ENCODE measurements at places on chromosomes 13 and 19.
A peak's percentile ranks its signal among the peaks of the same experiment; 100 is the strongest.

DNA sequence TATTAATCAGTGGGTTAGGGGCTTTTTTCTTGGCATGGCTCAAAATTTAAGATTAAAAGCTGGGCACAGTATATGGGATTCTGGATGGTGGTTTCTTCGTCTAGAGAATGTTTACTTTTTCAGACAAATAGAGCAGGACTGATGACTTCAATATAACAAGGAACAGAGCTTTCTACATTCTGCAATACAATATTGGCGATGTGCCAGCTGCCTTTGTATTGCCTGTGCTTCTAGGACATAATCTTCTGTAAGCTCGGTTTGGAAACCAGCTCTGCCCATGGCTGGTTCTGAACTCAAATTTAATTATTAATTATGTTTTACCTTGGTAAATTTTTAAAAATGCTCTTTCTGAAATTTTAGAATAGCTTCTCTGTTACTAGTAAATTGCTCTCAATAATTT is 139.1 kb upstream of the TRPC4 start:
- DNase-seq, result no peak

GRCh38 chr19:1041272-1041834 is 1.4 kb downstream of the ABCA7 start:
- DNase-seq, result no peak

- DNase-seq, result no peak
These were observed 59.3 kb upstream of the WDFY2 start for GRCh38 chr13:51524829-51525566.

DNA sequence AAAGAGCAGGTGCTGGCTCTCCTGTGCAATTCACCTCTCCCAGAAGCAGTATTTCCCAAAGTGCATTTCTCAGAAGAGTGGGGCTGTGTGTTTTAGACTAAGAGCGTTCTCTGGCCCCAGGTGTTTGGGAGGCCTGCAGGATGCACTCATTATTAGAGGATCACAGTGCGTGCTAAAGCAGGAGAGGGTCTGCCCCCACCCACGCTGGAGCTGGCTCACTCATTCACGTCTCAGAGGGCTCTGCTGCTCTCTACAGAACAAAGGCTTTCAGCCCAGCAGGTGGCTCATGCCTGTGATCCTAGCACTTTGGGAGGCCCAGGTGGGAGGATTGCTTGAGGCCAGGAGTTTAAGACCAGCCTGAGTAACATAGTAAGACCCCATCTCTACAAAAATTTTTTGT is 756.7 kb downstream of the UQCRFS1 start:
- no peak for DNase-seq

DNA sequence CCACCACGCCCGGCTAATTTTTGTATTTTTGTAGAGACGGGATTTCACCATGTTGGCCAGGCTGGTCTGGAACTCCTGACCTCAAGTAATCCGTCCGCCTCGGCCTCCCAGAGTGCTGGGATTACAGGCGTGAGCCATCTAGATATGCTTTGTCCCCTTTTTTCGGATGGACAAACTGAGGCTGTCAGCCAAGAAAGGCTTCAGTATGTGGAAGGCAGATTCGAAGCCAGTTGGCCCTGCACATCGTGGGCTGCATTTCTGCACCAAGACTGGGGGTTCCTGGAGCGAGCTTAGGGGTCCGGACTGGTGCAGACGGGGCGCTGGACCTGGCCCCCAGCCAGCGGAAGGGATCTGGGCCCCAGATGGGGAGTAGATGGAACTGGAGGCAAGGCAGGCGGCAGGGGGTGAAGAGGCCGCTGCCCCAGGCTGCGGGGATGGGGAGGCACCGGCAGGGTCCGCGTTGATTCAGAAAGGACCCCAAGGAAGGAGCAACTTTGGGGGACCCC is 9.7 kb upstream of the JUND start:
- no peak for DNase-seq

- DNase-seq, result no peak
These were observed 52.2 kb downstream of the WDFY2 start for GRCh38 chr13:51636349-51636890.

- no peak for DNase-seq
These were observed 2.3 kb downstream of the TULP2 start for GRCh38 chr19:48896191-48896720.

GRCh38 chr19:45780448-45781213 is 1.7 kb downstream of the DMPK start:
- no peak for DNase-seq

DNA sequence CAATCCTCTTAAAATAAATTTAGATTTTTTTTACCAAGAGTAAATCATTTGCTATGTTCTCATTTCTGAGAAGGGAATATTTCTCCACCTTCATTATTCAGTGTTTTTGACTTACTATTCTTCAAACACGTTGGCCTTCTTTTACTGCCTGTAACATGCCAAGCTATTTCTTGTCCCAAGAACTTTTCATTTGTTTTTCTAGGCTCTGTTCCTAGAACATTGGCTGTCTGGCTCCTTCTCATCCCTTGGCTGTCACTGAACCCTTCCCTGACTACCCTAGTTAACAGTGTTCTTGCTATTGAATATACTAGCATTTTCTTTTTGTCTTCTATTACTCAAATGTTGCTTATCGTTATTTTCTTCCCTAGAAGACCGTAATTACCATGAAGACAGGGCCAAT is 248.1 kb downstream of the ITGBL1 start:
- no peak for DNase-seq

DNA sequence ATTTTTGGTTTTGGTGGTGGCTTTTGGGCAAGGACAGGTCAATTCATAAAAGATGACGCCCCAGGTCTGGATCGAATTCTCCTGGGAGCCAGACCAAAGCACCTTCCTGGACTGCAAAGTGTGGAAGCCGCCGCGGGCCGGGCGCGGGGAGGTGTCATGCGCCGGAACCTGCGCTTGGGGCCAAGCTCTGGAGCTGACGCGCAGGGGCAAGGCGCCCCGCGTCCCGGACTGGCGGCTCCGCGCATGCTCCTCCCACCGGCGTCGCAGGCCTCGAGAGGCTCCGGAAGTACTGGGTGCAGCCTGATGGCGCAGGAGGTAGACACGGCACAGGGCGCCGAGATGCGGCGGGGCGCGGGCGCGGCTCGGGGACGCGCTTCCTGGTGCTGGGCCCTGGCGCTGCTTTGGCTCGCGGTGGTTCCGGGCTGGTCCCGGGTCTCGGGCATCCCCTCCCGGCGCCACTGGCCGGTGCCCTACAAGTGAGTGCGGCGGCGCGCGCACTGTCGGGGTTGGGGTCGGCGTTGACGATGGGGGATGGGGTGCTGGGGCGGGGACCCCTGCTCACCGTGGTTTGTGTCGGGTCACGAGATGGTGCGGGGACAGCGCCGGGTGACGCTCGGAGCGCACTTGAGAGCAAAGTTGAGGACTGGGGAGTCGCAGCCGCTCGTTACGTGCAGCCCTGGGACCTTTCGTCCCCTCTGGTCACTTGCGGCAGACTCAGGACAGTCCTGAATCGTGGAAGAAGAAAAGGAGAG is at the start of gene CLN5:
CLN5 (plus strand) TSS at position 286 of the 752 bp plus-strand sequence; CDS start at position 304, 18 bp downstream.
- peak; percentile 97 for DNase-seq

DNA sequence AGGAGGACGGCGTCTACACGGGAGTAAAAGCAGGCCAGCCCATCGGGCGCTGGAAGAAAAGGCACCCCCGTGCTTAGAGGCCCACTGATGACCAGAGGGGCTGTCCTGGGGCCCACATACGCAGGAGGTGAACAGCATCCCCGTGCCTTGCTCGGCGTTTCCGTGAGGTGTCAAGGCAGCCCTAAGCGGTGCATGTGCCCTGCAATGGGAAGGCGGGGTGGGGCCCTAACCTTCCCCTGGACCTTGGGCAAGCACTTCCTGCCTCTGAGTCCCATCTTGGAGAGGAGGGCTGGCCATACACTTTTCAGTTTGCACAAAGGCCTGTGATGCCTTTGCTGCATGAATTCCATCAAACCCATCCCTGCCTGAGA is 47.8 kb upstream of the ATP11A start:
- no peak for DNase-seq

GRCh38 chr19:8132858-8133458 is 16.4 kb downstream of the FBN3 start:
- DNase-seq, result no peak

- no peak for DNase-seq
These were observed 349.3 kb downstream of the RBM26 start for GRCh38 chr13:79056706-79057105.

GRCh38 chr13:42275098-42275471 is 3.1 kb downstream of the AKAP11 start:
- no peak for DNase-seq

GRCh38 chr19:33781996-33782395 is 14.7 kb upstream of the KCTD15 start:
- no peak for DNase-seq

DNA sequence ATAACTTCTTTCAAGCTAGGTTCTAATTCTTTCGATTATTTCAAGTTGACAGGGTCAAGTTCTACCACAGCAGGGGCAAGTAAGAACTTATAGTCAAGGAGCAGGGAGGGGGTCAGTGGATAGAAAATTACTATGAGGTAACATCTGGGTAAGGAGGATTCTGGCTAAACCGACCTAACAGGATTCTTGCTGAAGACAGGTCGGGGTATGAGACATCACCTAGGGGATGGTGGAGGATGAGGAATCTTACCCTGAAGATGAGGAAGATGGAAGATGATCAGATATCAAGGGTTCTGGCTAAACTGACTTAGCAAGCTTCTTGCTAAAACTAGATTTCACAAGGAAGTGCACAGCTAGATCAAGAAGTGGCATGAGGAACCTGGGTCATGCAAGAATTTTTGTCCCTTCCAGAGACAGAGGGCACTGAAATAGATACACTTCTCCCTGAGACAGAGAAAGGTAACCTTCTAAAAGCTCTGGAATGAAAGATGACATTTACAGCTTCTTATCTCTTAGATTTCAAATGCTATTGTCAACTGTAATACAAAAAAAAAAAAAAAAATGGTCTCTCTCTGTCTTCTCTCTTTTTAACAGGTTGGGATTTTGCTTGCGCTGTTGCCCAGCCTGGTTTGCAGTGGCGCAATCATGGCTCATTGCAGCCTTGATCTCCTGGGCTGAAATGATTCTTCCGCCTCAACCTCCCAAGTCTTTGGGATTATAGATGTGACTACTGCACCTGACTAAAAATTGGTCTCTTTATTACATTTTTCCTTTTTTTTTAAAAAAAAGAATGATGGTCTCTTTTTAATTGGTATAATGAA is 9.6 kb upstream of the METTL21C start:
- DNase-seq, result no peak

- no peak for DNase-seq
These were observed 22.9 kb downstream of the FBN3 start for GRCh38 chr19:8126511-8126910.

DNA sequence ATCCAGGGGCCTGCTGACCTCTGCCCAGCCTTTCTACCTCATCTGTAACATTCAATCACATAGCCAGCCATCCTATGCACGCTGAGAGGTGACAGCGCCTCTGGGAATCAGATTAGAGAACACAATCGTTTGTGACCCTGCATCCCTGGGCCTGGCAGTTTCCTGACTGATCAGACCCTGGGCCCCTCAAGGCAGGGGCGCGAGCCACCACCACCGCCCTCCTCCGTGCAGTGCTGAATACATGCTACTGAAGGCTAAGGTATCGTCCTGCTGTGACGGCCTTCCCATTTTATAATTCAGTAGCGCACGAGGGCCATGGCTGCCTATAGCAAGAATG is 1.3 kb downstream of the TMTC4 start:
- DNase-seq, result no peak

DNA sequence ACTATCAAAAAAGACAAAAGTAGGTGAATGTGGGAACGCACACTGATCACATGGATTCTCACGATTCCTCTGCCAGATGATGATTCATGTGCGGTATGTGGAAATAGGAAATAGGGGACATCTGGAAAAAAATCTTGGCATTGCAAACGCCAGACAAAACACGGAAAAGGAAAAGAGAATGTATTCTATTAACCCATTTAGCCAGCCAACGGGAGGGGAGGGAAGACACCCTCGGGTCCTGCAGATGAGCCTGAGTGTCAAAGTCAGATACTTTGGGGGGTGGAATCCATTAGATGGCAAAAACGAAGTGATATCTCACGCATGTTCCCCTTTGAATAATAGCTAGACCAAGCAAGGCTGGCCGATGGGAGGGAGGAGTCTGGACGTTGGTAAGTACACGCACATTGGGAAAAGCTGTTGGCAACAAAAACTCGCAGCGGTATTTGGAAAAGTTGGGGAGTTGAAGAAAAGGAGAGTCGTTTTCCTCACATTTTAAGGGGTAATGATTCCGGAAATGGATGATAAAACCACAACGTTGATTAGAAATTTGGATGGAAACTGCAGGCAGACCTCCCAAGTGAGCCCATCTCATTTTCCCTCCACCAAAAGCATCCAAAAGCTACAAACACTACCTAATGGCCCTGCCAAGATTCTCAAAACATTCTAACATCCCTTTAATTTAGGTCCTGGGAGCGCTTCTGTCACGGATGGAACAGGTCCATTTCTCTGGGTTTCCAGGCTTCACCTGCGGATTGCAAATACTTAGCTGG is 73.6 kb downstream of the COL4A1 start:
- DNase-seq, result no peak

DNA sequence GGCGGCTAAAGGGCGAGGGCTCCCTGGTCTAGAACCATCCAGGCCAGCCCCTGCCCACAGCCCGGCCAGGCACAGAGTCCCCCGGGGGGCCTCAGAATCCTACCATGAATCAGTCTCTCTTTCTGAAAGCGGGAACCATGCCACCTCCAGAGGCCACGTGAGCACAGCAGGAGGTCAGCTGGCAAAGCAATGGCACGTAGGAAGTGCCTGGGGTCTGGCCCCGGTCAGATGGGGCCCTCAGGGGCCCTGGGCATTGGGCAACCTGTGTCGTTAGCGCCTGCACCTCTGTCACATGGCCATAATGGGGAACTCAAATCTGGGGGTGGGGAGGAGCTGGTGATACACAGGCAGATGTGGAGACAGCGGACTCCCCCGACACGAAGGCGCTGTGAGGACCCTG is 8.8 kb downstream of the MFSD12 start:
- no peak for DNase-seq

- DNase-seq, result no peak
These were observed 4.3 kb downstream of the ERCC1 start for GRCh38 chr19:45419396-45419795.

DNA sequence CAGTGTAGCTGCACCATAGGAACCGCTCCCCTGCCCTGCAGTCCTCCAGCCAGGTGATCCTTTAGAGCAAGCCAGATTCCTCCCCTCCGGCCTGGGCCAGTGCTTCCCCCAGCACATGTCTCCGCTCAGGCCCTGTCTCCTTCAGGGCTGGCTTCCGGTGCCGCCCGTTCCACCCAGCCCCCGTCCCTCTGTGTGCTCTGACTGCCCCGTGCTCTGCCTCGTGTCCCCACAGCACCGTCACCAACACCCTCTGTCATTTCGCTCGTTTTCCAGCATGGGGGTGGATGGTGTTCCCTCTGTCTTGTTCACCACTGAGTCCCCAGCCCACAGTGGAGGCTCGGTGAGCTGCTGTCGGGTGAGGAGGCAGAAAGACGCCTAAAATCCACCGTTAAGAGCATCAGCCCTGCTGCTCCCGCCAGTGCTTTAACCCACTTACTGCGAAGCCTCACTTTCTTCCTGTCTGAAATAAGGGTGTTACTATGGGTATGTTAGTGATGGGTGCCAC is 54.5 kb downstream of the TSSK6 start:
- no peak for DNase-seq

DNA sequence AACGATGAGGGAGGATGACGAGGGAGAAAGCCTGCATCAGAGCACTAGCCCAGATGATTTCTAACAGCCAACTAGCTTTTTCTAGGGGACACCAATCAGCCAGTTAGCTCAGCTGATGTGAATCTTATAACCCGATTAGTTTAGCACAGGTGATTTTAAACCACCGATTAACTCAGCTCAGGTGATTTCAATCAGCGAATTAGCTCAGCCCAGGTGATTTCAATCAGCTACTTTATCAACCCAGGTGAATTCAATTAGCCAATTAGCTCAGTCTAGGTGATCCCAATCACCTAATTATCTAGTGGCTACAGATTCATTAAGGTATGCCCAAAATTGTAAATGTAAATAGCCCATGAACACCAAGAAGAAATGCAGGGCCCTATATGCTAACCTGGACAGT is 146.9 kb downstream of the ZNF486 start:
- no peak for DNase-seq

All from left lobe of liver (tissue), 2 donors.